ENCODE measurements at places on chromosomes 13 and 19. TPM values are rescaled to one million over a fixed set of nuclear protein-coding genes. Genes with fewer than 3 reads are reported as not detected.

The SIGLEC12 gene
- total RNA-seq: not detected

The SIAH3 gene
- total RNA-seq: not detected

DNA sequence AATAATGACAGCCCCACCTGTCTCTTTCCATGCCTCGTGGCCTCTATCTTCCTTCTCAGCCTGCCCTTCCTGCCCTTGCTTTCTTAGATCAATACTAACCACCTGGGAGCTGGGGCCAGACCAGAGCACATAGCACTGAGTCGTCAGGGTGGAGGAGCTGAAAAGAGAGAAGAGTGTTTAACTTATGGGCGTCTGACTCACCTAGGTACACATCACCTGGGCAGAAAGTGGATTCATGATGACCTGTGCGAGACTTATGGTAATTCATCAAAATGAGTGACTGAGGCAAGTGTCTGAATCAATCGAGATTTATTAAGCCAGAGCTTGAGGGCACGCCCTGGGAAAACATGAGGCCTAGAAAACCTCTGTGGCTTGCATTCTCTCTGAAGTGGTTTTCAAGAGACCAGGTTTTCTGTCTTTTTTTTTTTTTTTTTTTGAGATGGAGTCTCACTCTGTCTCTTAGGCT lies 19.2 kb downstream of the CEACAM6 start:
- no peak for DNase-seq

The HIF3A gene
- 18.0 TPM for total RNA-seq

The ZNF708 gene
- 35.9 TPM for total RNA-seq

DNA sequence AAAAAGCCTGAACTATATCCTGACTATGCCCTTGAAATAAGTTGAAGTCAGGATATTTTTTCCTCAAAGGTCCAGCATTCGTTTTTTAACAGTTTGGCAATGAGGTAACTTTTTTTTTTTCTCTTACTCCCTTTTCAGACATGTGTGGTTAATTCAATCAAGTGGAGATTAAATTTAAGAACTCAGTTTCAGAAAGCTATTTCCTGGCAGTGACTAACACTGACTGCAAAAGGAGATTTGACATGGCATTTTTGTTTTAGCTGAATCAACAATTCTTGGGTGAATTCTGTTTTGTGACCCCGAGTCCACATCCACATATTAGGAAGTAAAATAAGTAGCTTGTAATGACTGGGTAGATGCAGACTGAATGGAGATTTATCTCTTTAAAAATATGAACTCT lies 716.4 kb downstream of the PCDH9 start:
- no peak for DNase-seq
